ENCODE measurements at places on chromosomes 11 and 22.

- no peak for DNase-seq
Measured at GRCh38 chr11:58928107-58928499, 11.2 kb upstream of the GLYATL1 start.

DNA sequence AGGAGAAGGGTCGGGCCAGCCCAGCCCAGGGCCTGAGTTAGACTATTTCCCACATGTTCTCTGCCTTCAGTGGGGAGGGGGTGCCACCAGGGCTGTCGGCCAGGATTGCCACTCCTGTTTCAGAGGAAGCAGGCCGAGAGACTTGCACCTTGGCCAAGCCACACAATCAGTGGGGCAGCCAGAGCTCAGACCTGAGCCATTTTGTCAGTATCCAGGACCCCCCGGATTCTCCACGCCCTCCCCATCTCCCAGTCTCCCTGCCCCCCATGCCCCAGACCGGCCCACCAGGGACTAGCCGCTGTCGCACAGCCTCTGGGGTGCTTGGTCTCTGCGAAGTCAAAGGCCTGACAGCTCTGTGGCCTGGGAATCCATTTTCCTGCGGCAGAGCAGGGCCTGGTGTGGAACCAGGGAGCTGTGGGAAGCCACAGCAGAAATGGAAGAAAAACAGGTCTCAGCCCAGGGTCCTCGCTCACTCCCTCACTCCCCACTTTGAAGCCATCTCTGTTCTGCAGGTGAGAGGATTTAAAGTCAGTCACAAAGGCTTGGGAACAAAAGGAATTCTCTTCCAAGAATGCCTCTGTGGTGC is 25.5 kb upstream of the MGAT3 start:
- DNase-seq: no peak

- no peak for DNase-seq
Measured at GRCh38 chr11:117271208-117271607, 19.9 kb upstream of the BACE1-AS start.

GRCh38 chr22:19233189-19233661 is 54.7 kb upstream of the SLC25A1 start:
- DNase-seq: no peak

DNA sequence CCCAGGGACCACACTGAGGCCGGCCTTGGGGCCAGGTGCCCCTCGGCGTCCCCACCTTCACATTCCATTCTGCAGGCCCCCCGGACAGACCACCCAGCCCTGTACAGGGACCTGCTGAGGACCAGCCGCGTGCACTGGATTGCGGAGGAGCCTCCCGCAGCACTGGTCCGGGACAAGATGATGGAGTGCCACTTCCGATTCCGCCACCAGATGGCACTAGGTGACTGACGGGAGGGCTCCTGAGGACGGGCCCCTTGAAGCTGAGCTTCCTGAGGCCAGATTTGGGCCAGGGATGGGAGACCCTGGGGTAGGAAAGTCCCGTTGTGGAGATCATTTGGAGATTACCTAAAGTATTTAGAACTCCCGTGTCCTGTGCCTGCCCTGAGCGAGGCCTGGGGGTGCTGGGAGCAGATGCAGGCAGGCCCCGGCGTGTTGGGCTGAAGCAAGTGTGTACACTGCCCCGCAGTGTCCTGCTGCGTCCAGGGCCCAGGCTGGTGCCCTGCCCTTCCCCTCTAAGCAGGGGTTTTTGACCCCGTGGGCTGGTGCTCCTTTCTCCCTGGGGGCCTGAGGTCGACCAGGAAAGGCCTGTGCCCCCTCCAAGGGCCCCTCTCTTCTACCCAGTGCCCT is 20.0 kb downstream of the TRMU start:
- DNase-seq: peak; percentile 77

DNA sequence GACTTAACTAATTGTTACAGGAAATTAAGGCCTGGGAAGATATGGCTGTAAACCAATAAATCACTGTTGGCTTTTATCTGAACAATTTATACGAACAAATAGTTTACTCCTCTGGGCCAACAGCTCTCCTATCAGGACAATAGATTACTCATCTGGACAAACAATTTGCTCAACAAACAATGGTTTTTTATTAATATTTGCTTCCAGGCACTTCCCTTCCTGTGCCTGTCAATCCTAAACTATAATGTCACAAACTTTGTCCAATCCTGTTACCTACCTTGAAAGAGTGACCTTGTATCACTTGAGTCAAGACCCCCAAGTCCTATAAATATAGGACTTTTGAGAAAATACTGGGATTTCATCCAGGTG is 87.6 kb upstream of the OR9Q1 start:
- no peak for DNase-seq

- DNase-seq: no peak
Measured at GRCh38 chr11:67365736-67366444, 7.5 kb downstream of the CLCF1 start.

GRCh38 chr22:42376711-42377554 is 55.3 kb downstream of the NFAM1 start:
- DNase-seq: no peak

GRCh38 chr22:25888399-25889054 is 146.5 kb downstream of the MYO18B start:
- DNase-seq: no peak

- DNase-seq: no peak
Measured at GRCh38 chr11:11709447-11710239, 87.8 kb upstream of the GALNT18 start.

GRCh38 chr11:68297812-68298658 is 14.4 kb upstream of the LRP5 start:
- DNase-seq: peak; percentile 84

DNA sequence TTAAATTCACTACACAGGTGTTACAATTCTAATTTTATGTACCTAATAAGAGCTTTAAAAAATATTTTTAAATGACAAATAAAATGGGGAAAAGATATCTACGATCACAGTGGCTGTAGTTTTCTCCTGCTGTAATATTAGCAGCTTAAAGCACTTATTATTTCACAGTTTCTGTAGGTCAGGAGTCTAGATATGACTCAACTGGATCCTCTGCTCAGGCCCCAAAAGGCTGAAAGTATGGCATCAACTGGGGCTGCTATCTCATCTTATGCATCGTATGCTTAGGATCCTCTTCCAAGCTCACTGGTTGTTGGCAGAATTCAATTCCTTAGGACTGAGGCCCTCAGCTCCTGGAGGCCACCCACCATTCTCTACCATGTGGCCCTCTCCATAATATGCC is 12.8 kb downstream of the FBXO3 start:
- no peak for DNase-seq

GRCh38 chr11:69817265-69818230 is 1.7 kb downstream of the FGF3 start:
- no peak for DNase-seq

DNA sequence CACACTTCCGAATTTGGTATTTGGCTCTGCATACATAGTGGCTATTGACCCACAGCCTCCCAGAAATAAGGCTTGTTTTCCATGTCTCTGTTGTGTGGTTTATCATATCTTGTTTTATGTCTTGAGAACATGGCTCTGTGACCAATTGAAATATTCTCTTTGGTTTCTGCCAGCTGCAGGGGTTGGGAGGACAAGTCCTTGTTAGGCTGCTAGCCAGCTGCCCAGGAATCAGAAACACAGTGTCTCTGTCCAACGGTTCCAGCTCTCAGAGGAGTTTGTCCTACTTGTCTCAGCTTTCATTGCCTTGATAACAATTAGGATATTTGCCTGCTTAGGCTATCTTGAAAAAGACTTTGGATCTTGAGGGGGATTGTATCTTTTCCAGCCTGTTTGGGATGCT is 6.0 kb upstream of the SLC7A4 start:
- no peak for DNase-seq

DNA sequence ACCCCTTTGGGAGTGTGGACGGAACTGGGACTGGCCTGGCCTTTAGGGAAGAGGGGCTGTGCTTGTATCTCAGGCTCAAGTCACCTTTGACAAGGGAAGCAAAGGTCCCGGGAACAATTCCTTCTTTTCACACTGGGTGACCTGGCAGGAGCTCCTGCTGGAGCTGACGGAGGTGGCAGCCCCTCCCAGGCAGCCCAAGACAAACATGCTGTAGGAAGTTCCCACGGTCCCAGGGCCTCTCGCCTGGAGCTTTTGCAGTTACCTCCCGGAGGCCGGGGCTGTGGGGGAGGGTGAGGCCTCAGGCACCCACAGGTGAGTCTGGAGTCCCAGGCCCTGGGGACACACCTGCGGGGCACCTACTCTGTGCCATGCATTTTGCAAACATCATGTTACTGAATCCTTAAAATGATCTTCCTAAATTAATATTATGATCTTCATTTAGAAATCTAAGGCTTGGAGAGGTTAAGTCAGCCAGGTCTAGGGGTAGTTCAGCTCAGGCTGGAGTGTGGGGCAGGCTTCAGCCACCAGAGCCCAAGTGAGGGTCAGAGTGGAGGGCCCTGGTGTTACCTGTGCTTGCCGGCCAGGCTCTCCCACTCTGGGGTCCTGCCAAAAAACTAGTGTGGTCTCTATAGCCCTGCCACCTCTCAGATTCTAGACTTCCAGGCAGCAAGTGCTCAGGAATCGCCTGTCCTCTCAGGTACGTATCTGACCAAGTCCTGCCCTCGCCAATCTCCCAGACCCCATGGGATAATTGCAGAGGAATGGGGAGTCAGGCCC is 15.7 kb upstream of the MYEOV start:
- DNase-seq: no peak

DNA sequence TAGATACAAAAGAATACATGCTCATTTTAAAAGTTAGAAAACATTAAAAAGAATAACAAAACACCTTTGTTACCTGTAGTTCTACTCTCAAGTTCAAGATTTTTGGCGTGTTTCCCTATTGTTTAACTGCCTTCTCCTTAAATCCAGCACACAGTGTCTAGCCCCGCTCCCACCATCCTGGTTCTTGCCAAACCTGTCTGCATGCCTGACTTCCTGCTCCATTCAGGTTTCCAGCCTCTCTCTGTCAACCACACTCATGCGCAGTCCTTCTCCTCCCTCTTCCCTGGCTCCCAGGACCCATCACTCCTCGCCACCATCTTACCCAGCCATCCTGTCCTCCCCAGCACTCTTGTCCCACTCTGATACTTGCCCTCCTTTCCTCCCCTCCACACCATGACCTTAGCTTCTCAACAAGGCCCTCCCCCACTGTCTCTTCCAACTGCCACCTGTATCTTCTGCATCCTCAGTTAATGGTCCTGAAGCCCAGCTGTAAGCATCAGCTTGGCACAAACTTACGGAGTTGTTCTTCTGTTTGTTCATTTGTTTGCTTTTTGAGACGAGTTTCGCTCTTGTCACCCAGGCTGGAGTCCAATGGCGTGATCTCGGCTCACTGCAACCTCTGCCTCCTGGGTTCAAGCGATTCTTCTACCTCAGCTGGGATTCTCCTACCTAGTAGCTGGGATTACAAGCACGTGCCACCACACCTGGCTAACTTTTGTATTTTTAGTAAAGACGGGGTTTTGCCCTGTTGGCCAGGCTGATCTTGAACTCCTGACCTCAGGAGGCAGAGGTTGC is 7.5 kb upstream of the MYH9 start:
- DNase-seq: no peak

GRCh38 chr22:17489101-17489500 is 74.2 kb upstream of the SLC25A18 start:
- DNase-seq: no peak

GRCh38 chr11:11482730-11483129 is 129.7 kb upstream of the CSNK2A3 start:
- no peak for DNase-seq

GRCh38 chr22:27695925-27696324 is 105.6 kb downstream of the MN1 start:
- DNase-seq: no peak

- no peak for DNase-seq
Measured at GRCh38 chr11:120547811-120548681, 36.5 kb downstream of the GRIK4 start.

DNA sequence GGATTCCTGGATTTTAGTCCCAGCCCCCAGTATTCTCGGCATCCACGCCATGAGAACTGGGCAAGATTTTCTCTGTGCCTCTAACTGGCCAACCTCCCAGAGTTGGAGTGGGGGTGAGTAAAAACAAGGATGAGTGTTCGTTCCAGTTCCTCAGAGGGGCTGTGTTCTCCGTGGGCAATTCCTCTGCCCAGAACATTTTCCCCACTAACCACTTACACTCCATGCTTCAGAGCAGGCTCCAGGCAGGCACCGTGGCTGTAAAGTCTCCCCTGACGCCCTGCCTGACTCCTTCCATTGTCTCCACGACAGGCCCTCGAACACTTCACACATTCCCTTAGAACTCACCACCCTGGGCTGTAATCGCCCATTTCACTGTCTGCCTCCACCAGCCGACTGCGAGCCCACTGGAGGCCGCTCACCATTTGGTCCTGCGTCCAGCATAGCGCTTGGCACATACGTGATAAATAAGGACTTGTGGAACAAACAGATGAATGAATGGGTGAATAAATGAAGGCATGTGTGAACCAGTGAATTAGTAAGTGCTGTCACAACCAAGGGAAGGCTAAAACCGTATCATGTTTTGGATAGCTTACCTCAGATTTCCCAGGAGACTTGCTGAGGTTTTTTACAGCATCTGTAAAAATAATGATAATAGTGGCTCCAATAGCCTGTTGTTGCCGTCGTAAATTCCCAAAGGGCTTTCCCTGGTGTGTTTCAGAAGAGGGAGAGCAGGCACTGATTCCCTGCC is 6.1 kb downstream of the APLNR start:
- no peak for DNase-seq

GRCh38 chr11:117230286-117230961 is 1.4 kb downstream of the PCSK7 start:
- DNase-seq: peak; percentile 38

GRCh38 chr11:13924801-13925327 is 37.7 kb upstream of the SPON1 start:
- DNase-seq: no peak

DNA sequence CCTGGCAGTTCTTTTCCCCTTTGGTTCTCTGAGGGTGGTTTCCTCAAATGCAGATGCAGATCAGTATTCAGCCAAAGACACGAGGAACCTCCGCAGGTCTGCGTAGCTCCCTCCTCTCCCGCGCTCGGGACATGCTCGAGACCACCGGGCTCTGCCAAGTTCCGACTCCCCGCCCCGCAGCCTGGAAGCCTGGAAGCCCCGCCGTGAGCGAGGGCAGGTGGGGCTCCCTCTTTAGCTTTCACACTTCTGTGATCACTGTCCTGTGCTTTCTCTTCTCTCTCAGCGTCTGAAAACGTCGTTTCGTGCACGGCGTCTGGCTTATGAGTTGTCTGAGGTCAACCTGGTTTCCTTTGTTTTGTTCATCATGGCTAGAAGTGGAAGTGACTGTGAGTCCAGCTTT is 26.6 kb downstream of the ZBED4 start:
- no peak for DNase-seq

- DNase-seq: no peak
Measured at GRCh38 chr11:127675581-127675980, 675.0 kb upstream of the KIRREL3 start.

DNA sequence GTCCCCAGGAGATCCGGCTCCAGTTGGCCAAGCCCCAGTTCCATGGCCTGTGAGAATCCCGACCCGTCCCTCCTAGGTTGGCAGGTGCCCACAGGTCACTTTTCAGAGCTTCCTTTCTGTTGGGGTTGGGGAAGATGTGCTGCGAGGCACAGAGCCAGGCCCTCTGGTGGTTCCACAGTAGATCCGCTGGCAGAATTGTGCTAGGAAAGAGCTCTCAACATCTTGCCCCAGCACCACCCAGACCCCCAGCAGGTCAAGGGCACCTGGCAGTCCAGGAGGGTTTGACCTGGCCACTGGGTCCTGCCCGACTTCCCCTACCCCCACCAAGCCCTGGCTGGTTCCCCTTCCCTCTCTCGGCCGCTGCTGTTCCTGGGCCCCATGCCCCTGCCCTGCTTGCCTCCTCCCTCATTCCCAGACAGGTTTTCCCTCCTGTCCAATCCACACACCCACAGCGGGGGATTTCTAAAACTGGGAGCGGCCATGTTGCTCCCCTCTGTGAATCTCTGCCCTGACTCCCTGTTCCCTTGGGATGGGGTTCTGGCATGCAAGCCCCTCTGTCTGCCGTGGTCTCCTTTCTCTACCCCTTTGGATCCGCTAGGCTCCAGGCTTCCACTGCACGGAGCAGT is 26.2 kb upstream of the GCAT start:
- DNase-seq: no peak

- no peak for DNase-seq
Measured at GRCh38 chr11:61052182-61052972, 49.9 kb upstream of the CD5 start.

Data from memory B cell (primary cell).